ENCODE measurements at places on chromosomes 2 and 18. TPM values are rescaled to one million over a fixed set of nuclear protein-coding genes. Genes with fewer than 3 reads are reported as not detected.

GRCh38 chr2:133972786-133973185 is 281.1 kb upstream of the MGAT5 start:
- no peak for DNase-seq

GRCh38 chr2:173681881-173682650 is 283.1 kb downstream of the SP3 start:
- DNase-seq, result no peak

GRCh38 chr18:9482790-9483189 is 7.5 kb downstream of the RALBP1 start:
- DNase-seq, result no peak

DNA sequence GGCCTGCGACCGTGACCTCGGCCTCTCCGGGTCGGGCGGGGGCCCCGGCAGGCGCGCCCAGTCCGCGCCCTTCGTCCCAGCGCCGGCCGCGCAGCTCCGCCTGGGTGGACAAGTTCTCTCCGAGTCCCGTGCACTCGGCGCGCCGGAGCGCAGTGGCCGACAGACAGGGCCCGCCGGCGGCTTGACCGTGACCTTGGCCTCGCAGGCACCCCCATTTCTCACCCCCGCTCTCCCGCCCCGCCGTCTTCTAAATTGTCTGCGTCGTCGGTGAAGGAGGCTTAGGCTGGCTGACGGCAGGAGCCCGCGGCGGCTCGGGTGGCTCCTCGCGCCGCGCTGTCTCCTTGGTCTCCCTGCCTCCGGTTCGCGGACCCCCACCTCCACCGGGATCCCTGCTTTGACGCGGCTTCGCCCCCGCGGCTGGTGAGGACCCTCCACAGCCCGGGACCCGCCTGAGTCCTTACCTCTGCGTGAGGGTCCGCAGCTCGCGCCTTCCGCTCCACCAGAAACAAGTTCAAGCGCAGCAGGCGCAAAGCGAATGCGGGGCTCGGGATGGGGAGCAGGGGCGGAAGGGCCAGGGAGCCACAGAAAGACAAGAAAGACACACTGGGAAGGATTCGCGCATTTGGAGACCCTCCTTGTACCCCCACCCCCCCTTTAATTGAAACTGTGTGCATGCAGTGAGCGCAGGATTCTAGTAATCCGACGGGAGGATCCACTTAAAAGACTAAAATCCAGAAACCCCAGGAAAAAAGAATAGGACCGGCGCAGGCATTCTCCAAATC is 4.0 kb downstream of the PTGR3 start:
- no peak for DNase-seq

DNA sequence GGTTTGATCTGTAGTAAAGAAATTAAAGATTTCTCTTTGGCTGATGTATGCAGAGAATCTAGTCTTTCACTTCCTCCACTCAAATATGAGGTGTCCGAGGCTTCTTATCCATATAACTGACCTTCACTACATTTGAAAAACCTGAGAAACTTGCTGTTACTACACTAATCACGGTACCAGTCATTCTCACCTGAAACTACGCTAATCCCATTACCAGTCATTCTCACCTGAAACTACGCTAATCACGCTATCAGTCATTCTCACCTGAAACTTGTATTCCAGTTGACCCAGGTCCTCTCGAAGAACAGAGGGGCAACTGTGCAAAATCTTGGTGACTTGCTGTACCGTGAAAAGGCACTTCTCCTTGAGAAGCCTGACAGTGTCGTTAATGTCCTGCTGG is 5.1 kb downstream of the MTERF4 start:
- DNase-seq, result no peak

DNA sequence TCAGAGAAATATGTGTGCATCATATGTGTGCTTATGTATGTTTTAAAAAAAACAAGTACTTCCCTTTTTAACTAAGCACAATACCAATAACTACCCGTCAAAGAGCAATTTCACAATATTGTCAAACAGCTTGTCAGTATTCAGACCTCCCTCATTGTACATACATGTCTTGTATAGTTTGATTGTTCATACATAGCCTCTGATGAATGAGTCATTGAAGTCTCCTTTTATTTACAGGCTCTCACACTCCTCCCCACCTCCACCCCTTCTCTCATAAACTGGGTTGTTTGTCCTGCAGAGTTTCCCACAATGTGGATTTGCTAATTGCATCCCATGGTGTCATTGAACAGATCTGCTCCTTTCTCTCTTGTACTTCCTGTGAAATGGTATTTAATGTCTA is 132.8 kb upstream of the L3MBTL4 start:
- DNase-seq, result no peak

DNA sequence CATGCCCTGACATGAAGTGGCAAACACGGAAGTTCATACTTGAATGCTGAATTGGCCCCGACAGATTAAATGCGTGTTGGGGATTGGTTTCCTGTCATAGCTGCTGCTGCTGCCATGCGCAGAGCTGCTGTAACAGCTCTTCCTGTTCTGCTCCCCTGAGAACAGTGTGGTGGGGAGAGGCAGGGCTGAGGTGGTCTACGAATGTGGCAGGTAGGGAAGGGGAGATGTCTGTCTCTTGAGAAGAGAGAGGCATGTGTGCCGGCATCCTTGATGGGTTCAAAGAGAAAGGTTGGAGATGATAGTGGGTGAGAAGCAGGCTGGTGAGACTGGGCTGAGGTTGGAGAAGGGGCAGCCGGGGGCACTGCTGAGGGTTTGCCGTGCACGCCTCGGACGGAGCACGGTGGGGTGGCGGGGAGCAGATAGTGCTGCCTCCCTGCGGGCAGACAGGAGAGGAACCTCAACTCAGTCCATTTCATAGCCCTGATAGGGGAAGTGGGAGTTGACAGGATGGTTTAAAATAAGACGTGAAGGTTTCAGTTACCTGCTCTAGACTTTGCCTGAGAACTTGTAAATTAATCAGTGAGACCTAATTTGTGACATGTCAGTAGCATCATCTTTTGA is 46.1 kb downstream of the TMEM185B start:
- no peak for DNase-seq

- no peak for DNase-seq
Observed at GRCh38 chr18:50722311-50722710, 97.5 kb downstream of the MRO start.

- no peak for DNase-seq
Observed at GRCh38 chr2:24926602-24927252, 6.7 kb upstream of the ADCY3 start.

DNA sequence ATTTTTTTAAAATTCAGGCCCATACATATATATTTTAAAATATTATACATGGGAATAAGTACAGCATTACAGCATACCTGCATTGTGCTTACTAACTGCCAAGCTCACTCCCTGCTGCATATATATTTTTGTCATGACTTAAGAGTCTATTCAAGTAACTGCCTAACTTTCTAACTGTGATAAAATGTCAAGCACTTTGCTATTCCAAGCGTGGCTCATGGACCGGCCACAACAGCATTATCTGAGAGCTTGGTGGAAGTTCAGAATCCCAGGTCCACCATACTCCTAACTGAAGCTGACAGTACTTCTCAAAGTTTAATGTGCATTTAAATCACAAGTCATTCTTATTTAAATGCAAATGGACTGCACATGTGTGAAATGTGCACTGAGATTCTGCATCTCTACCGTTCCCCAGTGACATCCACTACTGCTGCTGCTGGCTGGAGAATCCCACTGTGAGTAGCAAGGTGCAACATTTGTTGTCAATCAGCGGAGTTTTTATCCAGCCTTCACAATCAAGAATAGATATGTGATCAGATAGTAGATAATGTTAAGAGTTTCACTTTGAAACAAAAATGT is 79.1 kb downstream of the DYM start:
- DNase-seq, result no peak

GRCh38 chr2:22377268-22377667 is 1007.7 kb upstream of the KLHL29 start:
- DNase-seq, result no peak

DNA sequence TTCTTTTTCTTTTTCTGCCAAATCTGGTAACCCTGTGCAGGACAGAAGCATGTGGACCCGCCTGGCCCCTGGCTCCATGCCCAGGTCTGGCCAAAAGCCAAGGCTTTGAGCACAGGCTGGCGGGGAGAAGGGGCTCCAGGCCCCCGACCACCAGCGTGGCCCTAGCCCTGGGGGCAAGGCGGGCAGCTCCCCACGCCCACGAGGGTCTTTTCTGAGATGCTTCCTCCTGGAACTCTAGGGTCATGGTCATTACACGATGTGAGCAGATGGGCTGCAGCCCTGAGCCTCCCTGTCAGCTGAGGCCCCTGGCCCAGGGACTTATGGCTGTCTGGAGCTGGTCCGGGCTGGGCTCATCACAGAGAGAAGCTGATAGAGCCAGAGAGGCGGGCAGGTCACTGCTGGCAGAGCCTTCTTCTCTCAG is 5.7 kb upstream of the OTOS start:
- DNase-seq, result no peak

- no peak for DNase-seq
Observed at GRCh38 chr2:226354434-226354833, 445.2 kb downstream of the IRS1 start.

DNA sequence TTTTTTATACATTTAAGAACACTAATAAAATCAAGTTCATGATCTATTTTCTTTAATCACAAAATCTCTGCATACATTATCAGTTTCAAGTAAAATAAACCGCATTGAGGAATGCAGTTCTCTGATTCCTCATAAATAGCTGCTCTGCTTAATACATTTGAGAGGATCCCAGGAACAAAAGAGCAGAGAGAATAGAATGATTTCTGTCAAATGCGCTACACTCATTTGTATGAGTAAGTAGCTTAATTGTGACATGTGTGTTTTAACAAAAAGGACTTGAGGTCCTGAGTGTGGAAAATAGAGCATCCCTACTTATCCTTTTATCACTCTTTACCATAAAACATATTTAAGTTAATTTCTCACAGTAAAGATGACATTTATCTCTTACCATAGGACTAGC is 134.0 kb downstream of the PID1 start:
- no peak for DNase-seq

DNA sequence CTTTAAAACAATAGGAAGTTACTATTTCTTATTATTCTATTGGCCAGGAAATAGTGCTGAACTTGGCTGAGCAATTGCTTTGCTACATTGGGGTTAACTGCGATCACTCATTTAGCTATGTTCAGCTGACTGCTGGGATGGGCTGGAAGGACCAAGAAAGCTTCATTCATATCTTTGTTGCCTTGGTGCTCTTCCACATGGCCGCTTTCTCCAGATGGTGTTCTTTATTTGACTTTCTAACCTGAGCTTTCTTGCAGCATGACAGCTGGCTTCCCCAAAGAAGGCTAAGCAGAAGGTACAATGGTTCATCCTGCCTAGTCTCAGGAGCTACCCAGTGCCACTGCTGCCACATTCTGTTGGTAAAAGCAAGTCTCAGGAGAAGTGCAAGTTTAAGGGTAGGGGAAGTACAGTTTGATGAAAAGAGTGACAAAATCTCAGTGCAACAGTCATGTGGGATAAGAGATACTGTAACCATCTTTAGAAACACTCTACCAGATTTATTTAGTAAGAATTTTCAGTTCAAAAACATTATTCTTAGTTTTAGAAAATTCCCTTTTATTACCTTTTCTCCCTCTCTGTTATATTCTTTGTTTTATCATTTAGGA is 180.6 kb upstream of the RBMS1 start:
- no peak for DNase-seq

DNA sequence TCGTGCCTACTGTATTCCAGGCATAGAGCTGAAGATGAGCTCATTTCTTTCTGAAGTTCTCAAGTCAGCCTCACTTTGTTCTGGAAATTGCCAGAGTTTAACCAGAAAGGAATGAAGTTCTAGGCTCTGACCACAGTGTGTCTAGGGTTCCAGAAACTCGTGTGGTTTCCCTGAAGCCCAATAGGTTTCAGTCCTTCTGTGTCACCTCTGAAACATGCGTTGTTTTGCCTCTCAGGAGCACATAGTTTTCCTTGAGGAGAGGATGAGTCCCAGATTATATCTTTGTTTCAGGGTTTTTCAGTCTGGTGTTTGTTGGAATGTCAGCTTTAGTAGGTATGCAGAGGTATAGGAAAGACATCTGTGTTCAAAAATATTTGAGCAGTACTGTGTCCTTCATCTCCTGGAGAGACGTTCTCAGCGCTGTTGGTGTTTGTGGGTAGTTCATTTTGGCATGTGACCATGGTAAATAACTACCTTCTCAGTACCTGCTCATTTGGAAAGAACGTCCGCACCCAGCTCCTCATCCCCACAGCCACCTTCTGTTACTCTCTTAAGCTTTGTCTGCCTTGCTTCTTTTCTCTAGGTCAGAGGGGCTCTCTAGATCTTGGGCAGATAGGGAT is 56.6 kb downstream of the RALBP1 start:
- no peak for DNase-seq

- DNase-seq, result no peak
Observed at GRCh38 chr18:21656402-21656801, 44.3 kb downstream of the SNRPD1 start.

GRCh38 chr2:185472574-185472973 is 266.0 kb upstream of the FSIP2 start:
- DNase-seq, result no peak

DNA sequence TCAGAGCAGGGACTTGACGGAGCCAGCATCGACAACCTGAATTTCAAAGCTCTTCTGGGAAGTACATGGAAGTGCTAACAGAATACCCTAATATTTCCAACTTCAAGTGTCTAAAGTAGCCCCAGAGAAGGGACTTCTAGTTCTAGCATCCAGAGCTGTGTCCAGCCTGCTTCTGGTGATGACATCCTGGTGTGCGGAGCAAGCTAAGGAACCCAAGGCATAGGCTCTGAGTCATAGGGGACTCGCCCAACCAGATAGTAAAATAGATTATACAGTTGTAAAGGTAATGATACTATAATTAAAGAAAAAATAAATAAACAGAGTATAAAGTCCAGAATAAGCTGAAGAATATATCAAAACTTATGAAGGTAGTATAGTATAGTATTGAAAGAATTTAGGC is 108.1 kb upstream of the SERPINE2 start:
- peak; percentile 73 for DNase-seq

GRCh38 chr2:45786836-45787357 is 135.4 kb downstream of the PRKCE start:
- no peak for DNase-seq

GRCh38 chr2:66030553-66030952 is 404.4 kb upstream of the MEIS1 start:
- DNase-seq, result no peak

- DNase-seq, result no peak
Observed at GRCh38 chr18:7336623-7337022, 105.7 kb downstream of the LRRC30 start.

DNA sequence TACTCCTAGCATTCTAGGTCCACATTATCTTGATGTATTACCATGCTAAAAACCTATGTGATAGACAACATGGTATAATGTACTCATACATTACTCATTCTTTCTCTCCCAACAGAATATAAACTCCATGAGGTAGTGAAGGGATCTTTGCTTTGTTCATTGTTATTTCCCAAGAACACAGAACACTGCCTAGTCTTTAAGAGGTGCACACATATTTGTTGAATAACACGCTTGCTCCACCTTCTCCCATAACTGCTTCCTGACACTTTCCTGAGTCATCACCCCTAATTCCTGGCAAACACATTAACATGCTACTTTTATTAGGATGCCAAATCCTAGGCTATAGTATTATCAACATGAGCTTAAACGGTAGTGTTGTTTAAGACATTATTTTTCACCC is 41.3 kb downstream of the REV1 start:
- DNase-seq, result no peak

GRCh38 chr2:224646242-224646846 is 61.2 kb upstream of the CUL3 start:
- DNase-seq, result no peak

- DNase-seq, result no peak
Observed at GRCh38 chr18:32724071-32724749, 48.6 kb downstream of the KLHL14 start.

The DLX1 gene
- not detected for total RNA-seq

The SULT1C4 gene
- not detected for total RNA-seq

The SCTR gene
- not detected for total RNA-seq

The IL36G gene
- not detected for total RNA-seq

The FBXO48 gene
- 1.2 TPM for total RNA-seq

The LRATD1 gene
- total RNA-seq, result 3.8 TPM

The SERPINB4 gene
- not detected for total RNA-seq

The FHL2 gene
- total RNA-seq, result 109 TPM

The ITGA6 gene
- total RNA-seq, result 213 TPM
